ENCODE measurements at places on chromosomes 2 and 18. TPM values are rescaled to one million over a fixed set of nuclear protein-coding genes. Genes with fewer than 3 reads are reported as not detected.

DPP4 gene
- 0.72 TPM for polyA plus RNA-seq

- H3K27ac ChIP-seq, result no peak overlapping the region
- H3K4me1 ChIP-seq, result peaks cover 25% of the 10 kb centered on the region
- DNase-seq, result no peak
- no peaks in the 10 kb centered on the region for H3K36me3 ChIP-seq
- H3K27me3 ChIP-seq, result no peaks in the 10 kb centered on the region
- H3K4me3 ChIP-seq, result no peak overlapping the region
These were observed 128.8 kb downstream of the CERS6 start for GRCh38 chr2:168584911-168585310.

C2orf66 gene
- 1.2 TPM for polyA plus RNA-seq

DNA sequence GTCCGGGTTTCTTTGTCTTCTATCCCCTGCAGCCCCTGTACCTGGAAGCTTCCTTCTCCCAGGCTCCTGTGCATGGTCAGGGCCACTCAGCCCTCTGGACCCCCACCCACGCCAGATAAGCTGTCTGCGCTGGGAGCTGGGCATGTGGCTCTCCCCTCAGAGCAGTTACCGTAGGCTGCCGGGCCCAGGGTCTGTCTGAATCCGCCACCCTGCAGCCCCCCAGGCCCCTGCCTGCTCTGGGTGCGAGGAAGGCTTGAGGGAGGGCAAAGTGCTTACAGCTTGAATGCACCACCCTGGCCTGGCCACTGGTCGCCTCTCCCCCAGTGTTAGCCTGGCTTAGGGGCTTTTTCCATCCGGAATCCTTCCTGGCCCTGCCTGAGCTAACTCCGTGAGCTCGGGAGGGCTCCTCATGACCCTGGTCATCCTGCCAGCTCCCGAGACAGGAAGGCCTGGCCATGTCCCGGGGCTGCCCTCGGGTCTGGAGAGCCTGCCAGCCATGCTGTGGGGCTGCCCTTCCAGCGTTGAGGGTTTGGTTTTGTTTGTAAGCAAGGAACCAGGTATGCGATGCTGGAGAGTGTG lies 50.7 kb downstream of the ODC1 start:
- H3K27ac ChIP-seq, result no peak overlapping the region
- H3K36me3 ChIP-seq, result no peaks in the 10 kb centered on the region
- no peak overlapping the region for H3K4me3 ChIP-seq
- H3K27me3 ChIP-seq, result no peaks in the 10 kb centered on the region

PIKFYVE gene
- polyA plus RNA-seq, result 5.1 TPM

GRCh38 chr2:236012155-236012554 lies 156.0 kb downstream of the GBX2 start:
- no peak for DNase-seq
- no peak overlapping the region for H3K27ac ChIP-seq
- H3K4me1 ChIP-seq, result no peaks in the 10 kb centered on the region
- H3K36me3 ChIP-seq, result no peaks in the 10 kb centered on the region
- H3K4me3 ChIP-seq, result no peak overlapping the region
- no peaks in the 10 kb centered on the region for H3K27me3 ChIP-seq

- H3K4me1 ChIP-seq, result no peaks in the 10 kb centered on the region
- H3K36me3 ChIP-seq, result no peaks in the 10 kb centered on the region
- H3K27me3 ChIP-seq, result no peaks in the 10 kb centered on the region
- no peak for DNase-seq
- no peak overlapping the region for H3K4me3 ChIP-seq
These were observed 488.8 kb downstream of the PARD3B start for GRCh38 chr2:205034034-205034433.

GRCh38 chr2:215833531-215834162 lies 179.7 kb downstream of the MREG start:
- no peaks in the 10 kb centered on the region for H3K4me1 ChIP-seq
- no peaks in the 10 kb centered on the region for H3K27me3 ChIP-seq
- no peak for DNase-seq
- no peak overlapping the region for H3K27ac ChIP-seq

TUBB6 gene
- 26.6 TPM for polyA plus RNA-seq

- no peak overlapping the region for H3K4me3 ChIP-seq
- no peak overlapping the region for H3K27ac ChIP-seq
- H3K27me3 ChIP-seq, result no peaks in the 10 kb centered on the region
- no peak for DNase-seq
- H3K4me1 ChIP-seq, result peaks cover 3% of the 10 kb centered on the region
These were observed 32.4 kb upstream of the ACYP2 start for GRCh38 chr2:54083021-54083420.

SERPINB12 gene
- not detected for polyA plus RNA-seq

DNA sequence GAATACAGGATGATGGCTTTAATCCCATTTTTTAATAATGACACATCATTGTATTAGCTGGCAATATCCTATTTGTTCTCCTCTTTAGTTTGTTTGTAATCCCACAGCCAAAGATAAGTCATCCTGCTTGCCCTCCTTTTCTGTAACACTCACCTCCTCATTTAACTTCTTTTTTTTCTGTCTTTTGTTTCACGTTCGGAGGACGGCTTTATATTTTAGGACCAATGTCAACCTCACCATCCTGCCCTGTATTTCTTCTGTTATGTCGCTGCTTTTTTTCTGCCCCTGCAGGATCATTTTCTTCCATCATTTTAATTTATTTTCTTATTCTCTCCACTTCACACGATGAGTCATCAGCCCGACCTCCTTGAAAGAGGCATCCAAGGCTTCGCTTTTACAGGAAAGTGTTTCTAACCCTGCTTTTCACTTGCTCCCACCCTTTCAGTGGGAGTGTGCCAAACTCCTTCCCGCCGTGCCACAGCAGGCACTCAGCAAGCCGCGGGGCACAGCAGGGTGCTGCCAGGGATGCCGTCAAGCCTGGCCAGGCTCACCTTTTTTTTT lies 11.4 kb downstream of the RAB31 start:
- no peaks in the 10 kb centered on the region for H3K27me3 ChIP-seq
- H3K4me1 ChIP-seq, result peaks cover 35% of the 10 kb centered on the region
- peak overlapping the region; percentile 62 for H3K27ac ChIP-seq
- no peak overlapping the region for H3K4me3 ChIP-seq
- no peaks in the 10 kb centered on the region for H3K36me3 ChIP-seq

SERPINB4 gene
- polyA plus RNA-seq, result not detected

Measured in adrenal gland (tissue), 19 donors.